ENCODE measurements at places on chromosomes 16 and 17. TPM values are rescaled to one million over a fixed set of nuclear protein-coding genes. Genes with fewer than 3 reads are reported as not detected.

- no peak for DNase-seq
These were observed 163.9 kb downstream of the SLC39A11 start for GRCh38 chr17:72928454-72929136.

DNA sequence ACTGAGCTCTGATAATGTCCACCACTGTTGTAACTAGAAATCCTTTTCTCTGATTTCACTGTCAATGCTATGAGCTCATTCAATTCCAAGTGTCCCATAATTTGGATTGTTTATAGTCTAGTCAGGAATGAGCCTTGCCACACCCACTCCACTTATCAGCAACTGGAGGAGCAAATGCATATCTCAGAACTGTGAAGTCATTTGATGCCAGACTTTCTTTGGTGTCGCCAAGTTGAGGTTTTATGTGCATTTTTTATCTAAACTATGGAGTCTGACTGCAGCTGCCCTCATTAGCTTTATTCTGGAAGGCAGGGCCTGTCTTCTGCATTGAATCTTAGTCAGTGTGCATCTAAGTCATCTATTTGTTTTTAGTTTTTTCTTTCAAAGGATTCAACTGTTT is 361.3 kb downstream of the PMP22 start:
- DNase-seq, result no peak

BICDL2 gene
- not detected for total RNA-seq

ASIC2 gene
- total RNA-seq, result not detected

DNA sequence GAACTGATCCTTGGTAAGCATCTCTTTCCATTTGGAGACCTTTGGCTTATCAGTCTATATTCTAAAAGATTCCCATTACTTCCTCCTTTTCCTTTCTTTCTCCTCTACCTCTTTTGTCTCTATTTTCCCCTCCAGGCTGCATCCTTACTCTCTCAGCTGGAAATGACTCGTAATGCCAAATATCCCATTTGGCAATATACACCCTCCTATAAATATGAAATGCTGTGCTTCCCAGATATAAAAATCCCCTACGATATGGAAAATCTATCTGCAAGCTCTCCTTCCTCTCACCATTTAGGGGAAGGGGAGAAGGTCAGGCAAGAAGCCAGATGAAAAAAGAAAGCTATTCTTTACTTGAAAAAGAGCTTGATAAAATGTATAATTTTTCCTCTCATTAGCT is 39.9 kb downstream of the XPO6 start:
- no peak for DNase-seq

All from chondrocyte (in vitro differentiated cells).